ENCODE measurements at places on chromosomes 5 and 9. TPM values are rescaled to one million over a fixed set of nuclear protein-coding genes. Genes with fewer than 3 reads are reported as not detected.

- H3K4me1 ChIP-seq, result peaks cover 22% of the 10 kb centered on the region
- no peak overlapping the region for H3K4me3 ChIP-seq
- no peaks in the 10 kb centered on the region for H3K36me3 ChIP-seq
- no peak for DNase-seq
Observed at GRCh38 chr9:92664394-92665152, 5.4 kb downstream of the IPPK start.

The CDKN2AIPNL gene
- 42.3 TPM for total RNA-seq

DNA sequence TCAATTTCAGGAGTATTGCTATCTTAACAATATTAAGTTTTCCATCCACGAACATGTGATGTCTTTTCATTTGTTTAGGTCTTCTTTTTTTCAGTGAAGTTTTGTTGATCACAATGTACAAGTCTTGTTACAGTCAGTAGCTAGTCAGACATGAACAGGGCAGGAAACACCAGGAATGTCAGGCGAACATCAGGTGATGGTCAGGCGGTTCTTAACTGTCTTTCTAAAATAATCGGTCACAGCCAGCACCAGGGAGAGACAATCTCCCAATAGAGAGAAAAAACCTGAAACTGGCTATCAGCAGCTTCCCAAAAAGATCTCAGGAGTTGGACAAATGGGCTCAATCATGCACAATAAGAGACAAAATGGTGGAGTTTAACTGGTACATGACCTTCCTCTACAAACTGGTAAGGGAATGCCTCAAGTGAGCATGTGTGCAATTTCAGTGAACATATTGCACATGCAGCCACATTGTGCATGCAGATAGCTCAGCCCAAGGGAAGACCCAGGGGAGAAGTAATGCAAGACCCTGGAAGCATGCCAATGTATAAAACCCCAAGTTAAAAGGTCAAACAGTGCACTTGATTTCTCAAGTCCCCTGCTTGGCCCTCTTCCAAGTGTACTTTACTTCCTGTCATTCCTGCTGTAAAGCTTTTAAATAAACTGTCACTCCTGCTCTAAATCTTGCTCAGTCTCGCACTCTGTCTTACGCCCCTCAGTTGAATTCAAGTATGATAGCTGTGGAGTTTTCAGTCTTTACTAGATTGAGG is 176.1 kb upstream of the RASEF start:
- H3K4me3 ChIP-seq, result no peak overlapping the region
- H3K4me1 ChIP-seq, result peaks cover 23% of the 10 kb centered on the region
- peak; percentile 44 for DNase-seq
- peak overlapping the region; percentile 12 for H3K27ac ChIP-seq
- no peaks in the 10 kb centered on the region for H3K27me3 ChIP-seq
- no peaks in the 10 kb centered on the region for H3K36me3 ChIP-seq

The CBY3 gene
- not detected for total RNA-seq

The LCN12 gene
- 24.3 TPM for total RNA-seq

The ORM1 gene
- total RNA-seq, result not detected

DNA sequence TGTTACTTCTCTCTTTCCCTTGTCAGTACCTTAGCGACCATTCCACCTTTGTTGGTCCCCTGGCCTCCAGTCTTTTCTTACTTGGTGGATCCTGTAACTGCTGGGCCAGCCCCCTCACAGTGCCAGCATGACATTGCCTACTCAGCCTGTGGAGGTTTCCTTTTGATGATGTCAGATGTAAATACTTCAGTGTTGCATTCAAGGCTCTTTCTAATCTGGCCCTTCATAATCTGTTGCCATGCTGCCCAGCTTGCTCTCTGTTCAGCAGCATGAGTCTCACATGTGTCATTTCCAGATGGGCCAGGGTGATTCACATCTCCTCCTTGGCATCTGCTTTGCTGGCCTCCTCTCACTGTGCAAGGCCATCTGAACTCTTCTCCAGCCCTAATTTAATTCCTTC is 57.1 kb downstream of the MAST4 start:
- H3K4me3 ChIP-seq, result no peak overlapping the region
- no peak overlapping the region for H3K27ac ChIP-seq
- H3K4me1 ChIP-seq, result no peaks in the 10 kb centered on the region
- H3K27me3 ChIP-seq, result no peaks in the 10 kb centered on the region
- DNase-seq, result no peak
- H3K36me3 ChIP-seq, result no peaks in the 10 kb centered on the region

DNA sequence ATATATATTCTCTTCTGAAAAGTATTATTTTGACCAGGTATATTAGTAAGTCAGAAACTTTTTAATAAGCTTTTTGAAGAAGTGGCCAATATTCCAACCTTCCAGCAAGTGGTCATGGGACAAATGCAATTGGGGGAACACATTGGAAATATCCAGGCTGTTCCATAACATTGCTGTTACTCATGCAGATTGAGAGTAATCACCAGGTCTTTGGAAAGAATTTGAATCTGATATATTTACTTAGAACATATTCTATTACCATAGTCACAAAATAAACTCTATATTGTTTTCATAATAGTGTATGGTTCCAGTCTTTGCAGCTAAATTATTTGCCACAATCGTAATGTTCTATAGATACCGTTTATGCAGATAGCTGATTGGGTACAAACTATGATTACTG is 102.8 kb downstream of the TAF11L14 start:
- H3K27ac ChIP-seq, result no peak overlapping the region
- H3K36me3 ChIP-seq, result no peaks in the 10 kb centered on the region
- no peaks in the 10 kb centered on the region for H3K27me3 ChIP-seq

GRCh38 chr9:38727497-38728001 is 7.6 kb upstream of the FAM240B start:
- peak; percentile 36 for DNase-seq
- no peaks in the 10 kb centered on the region for H3K36me3 ChIP-seq
- no peaks in the 10 kb centered on the region for H3K27me3 ChIP-seq
- H3K4me3 ChIP-seq, result no peak overlapping the region
- no peaks in the 10 kb centered on the region for H3K4me1 ChIP-seq
- H3K27ac ChIP-seq, result no peak overlapping the region

The DOCK8 gene
- total RNA-seq, result 10.1 TPM

- H3K4me1 ChIP-seq, result peaks cover 56% of the 10 kb centered on the region
- peak overlapping the region; percentile 59 for H3K27ac ChIP-seq
- no peak overlapping the region for H3K4me3 ChIP-seq
- no peak for DNase-seq
Observed at GRCh38 chr9:124284940-124285441, 27.2 kb downstream of the NEK6 start.

DNA sequence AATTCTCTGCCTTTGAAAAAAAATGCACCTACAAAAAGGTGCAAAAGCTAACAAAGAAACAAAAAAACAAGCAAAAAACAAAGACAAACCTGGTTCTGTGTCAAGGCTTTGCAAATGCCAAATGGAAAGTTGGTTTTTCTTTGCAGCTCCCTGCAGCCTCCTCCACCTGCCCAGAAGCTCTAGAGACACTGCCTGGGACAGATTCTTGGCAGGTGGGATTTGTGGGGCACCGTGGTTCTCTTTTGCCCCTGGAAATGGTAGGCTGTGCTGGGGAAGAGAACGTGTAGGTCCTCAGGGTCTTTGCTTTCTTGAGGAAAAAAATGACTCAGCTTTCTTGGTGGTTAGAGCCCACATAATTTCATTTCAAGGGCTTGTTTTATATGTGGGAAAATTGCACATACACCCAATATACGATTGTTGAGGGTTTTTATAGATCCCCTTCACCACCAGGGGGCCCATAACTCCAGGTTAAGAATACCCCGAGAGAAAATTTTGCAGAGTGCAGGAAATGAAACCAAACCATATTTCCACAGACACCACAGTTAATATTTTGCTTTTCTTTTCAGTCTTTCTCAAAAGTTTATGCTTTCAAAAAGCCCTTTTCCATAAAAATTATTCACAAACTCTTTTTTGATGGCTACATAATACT is 58.7 kb downstream of the NXNL2 start:
- no peak overlapping the region for H3K27ac ChIP-seq
- DNase-seq, result peak; percentile 65

GRCh38 chr9:89274838-89275237 is 36.2 kb upstream of the CKS2 start:
- no peaks in the 10 kb centered on the region for H3K4me1 ChIP-seq
- no peak for DNase-seq
- H3K4me3 ChIP-seq, result no peak overlapping the region
- H3K27me3 ChIP-seq, result no peaks in the 10 kb centered on the region

The PCDHGA2 gene
- 4.3 TPM for total RNA-seq

The SVEP1 gene
- 55.5 TPM for total RNA-seq

The LMBRD2 gene
- 18.1 TPM for total RNA-seq

- H3K4me1 ChIP-seq, result no peaks in the 10 kb centered on the region
- DNase-seq, result no peak
- H3K27me3 ChIP-seq, result no peaks in the 10 kb centered on the region
Observed at GRCh38 chr5:178670351-178670885, 43.6 kb upstream of the CLK4 start.

DNA sequence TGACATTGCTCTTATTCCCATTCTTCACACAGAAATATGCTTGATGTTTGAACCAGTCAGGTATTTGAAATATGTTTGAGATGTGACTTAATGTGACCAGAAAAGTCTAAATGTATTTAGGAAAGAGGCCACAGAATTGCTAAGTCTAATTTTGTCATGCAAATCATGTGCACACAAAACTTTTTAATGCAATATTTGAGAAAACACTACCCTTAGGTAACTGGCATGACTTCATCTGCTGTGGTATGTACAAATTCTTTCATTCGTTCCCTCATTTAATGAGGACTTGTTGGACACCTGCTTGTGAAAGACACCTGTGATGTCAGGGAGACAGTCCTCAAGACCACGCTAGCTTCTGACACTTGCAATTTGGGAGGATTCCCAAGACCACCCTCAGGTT is 21.1 kb upstream of the SLC46A2 start:
- H3K27me3 ChIP-seq, result no peaks in the 10 kb centered on the region
- DNase-seq, result no peak
- H3K27ac ChIP-seq, result no peak overlapping the region
- no peak overlapping the region for H3K4me3 ChIP-seq
- H3K36me3 ChIP-seq, result no peaks in the 10 kb centered on the region

Measured in thyroid gland (tissue), 4 donors.